ENCODE measurements at places on chromosomes 3 and 15. TPM values are rescaled to one million over a fixed set of nuclear protein-coding genes. Genes with fewer than 3 reads are reported as not detected.

The ADAMTS9 gene
- total RNA-seq = 117 TPM

The ACKR2 gene
- 8.9 TPM for total RNA-seq

The ZMYND10 gene
- total RNA-seq = 14.2 TPM

The AVEN gene
- 7.1 TPM for total RNA-seq

The SERPINI2 gene
- not detected for total RNA-seq

The C3orf49 gene
- not detected for total RNA-seq

The FANCD2OS gene
- not detected for total RNA-seq

The INKA1 gene
- 6.3 TPM for total RNA-seq

The CCDC54 gene
- not detected for total RNA-seq

The COMMD2 gene
- 43.4 TPM for total RNA-seq

The CHST2 gene
- total RNA-seq = 6.0 TPM

The CFAP100 gene
- total RNA-seq = not detected

The IQCF6 gene
- not detected for total RNA-seq

The TTLL13 gene
- 0.54 TPM for total RNA-seq

All from kidney (tissue), 22 donors.